ENCODE measurements at places on chromosomes 12 and 14.

DNA sequence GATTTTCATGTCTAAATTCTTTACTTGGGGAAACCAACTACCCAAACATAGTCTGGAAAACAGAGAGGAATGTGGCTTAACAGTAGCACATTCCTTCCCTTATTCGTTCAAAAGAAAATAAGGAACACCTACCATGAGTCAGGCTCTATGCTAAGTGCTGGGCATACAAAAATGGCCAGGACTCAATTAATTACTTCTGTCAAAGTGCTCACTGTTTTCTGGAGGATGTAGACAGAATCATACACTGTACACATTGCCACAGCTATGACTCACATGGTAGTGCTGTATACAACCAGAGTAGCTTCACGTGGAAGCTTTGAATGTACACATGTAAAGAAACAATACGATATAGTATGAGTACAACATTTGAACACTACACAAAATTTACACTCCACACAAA lies 50.1 kb downstream of the SLC25A21 start:
- DNase-seq: no peak

- DNase-seq: no peak
Measured at GRCh38 chr12:41437563-41437962, 249.4 kb downstream of the PDZRN4 start.

DNA sequence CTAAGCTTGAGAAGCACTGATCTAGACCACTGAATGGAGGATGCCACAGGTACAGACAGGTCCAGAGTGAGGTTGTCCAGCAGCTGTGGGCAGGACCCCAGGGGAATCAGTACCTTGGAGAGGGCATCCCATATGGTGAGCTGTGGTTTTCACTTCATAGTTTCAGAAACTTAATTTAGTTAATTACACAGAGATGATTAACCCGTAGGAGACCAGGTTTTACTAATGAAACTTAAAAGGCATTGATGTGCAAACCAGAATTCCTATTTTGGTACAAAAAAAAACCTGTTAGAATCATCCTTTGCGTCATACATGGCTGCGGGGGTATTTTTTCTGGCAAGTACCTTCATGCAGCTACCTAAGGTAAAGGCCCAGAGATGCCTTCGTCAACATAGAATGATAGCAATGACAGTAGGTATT lies 159.3 kb downstream of the DACT1 start:
- peak; percentile 80 for DNase-seq

GRCh38 chr14:47490353-47490752 lies 185.1 kb downstream of the MDGA2 start:
- DNase-seq: no peak

GRCh38 chr12:128450810-128451209 lies 183.8 kb downstream of the TMEM132C start:
- no peak for DNase-seq

GRCh38 chr12:45651029-45651428 lies 78.5 kb upstream of the ARID2 start:
- no peak for DNase-seq

Data from GM06990 (cell line).